ENCODE measurements at places on chromosomes 7 and 10.

DNA sequence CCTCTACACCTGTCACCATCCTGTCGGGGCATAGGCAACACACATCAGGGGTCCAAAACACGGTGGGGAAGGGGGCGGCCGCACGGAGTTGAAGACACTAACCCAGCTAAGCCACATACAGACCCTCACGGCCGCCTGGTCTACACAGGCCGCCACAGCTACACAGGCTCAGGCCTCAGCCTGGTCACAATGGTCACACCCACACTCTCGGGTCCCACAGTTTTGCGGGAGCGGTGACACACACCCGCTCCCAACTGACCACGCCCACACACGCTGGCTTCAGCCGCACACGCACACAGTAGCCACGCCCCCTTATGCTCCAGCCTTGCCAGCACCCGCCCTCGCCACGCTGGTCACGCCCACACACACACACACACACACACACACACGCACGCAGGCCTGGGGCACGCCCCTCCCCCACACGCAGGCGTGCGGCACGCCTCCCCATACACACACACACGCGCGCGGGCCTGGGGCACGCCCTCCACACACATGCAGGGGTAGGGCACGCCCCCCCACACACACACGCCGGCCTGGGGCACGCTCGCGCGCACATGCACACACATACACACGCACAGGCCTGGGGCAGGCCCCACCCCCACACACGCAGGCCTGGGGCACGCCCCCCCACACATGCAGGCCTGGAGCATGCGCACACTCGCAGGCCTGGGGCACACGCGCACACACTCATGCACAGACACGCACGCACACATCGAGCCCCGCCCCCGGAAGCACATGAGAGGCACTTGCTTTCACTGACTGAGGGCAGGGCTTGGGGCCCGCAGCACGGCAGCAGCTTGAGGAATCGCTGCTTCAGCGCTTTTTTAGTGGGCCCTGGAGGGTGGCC is 12.3 kb upstream of the OGA start:
- DNase-seq, result peak; percentile 92

GRCh38 chr7:13872709-13873108 is 116.8 kb downstream of the ETV1 start:
- no peak for DNase-seq

DNA sequence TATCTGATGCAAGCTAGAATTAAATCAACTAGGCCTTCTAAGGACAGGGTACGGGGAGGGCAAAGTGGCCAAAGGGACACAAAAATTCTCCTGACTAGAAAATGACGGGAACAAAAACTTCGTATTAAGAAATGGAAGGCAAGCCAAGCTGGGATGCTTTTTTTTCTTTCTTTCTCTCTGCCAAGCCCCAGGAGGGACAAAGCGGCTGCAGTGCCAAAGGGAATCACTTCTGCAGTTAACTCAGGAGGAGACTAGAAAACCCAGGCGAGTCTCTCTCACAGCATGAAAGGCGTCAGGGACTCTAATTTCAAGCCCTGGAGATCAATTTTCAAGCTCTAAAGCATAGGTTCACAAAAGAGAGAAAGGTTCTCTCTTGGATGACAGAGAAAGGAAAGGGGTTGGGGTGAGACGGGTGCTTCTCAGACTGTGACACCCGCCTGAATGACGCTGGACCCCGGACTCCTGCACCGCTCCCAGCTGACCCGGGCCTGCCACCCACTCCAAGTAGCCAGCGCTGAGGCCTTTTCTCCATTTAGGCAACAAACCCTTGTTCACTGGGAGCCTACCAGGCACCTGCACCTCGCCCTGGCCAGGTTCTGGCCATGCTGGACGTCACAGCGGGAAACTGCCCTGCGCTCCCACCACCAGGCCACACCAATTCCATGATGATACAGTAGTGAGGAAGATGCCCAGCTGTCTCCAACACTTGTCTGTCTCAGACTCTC is 56.5 kb downstream of the KIAA1549 start:
- no peak for DNase-seq

DNA sequence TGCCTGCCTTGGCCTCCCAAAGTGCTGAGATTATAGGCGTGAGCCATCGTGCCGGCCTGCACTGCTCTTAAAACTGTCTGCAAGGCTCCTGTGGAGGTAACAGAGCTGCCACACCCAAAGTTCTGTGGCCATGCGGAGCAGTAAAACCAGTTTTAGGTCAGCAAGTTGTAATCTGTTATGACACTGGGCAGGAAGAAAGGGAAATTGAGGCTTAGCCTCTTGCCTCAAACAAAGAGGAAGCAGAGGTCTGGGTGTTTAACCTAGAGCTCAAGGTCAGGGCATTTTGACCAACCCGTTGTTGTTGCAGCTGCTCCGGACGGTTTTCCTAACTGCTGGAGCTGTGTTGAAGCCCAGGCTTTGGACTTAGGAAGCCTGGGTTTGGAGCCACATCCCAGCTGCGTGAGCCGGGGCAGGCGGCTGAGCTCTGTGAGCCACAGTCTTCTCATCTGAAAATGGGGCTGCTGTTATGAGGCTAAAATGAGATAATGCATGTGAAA is 7.4 kb upstream of the RRP12 start:
- peak; percentile 76 for DNase-seq

DNA sequence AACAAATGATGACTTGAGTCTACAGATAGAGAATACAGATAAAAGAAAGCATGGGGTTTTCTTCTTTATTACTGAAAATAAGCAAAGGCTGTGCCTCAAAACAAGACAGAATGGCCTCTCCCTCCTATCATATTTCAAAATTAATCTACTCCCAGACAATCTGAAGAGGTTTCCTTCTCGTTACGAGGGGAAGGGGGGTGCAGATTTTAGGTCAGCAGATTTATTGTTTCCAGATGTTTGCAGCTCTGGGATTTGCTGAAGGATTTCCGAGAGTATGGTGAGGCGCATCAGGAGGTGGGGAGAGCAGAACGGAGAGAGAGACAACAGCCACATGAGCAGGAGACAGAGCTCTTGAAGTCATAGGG is 89.8 kb downstream of the KIAA1549 start:
- DNase-seq, result no peak

GRCh38 chr7:108030516-108030915 is 27.6 kb upstream of the LAMB1 start:
- DNase-seq, result no peak

GRCh38 chr10:9634466-9634865 is 1383.2 kb upstream of the CELF2 start:
- DNase-seq, result no peak

DNA sequence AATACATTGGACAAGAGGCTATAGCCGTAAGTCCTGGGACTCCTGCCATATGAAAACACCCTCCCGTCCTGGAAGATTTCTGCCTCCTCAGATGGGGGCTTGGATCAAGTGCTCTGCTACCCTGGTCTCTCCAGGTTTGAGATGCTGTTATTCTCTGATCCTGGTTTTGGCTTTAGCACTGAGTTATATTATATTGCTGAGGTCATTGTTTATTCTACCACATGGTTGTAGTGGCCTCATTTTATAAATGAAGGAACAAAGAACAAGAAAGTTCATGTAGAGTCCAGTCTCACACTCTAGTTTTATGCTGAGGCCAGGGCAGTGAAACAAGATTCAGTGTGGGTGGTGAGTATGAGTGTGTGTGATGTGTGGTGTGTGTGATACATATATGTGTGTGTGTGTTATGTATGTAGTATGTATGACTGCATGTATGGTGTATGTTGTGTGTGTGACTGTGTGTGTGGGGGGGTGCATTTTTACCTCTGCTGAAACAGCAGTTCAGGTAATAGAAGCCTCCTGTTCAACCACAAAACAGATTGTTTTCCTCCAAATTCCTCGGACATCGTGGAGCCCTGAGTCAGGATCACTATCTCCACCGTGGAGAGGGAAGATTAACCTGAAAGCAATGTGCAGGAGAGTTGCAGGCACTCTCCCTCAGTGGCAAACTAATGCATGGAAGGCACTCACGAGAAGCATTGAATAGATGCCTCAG is 80.7 kb downstream of the C7orf25 start:
- no peak for DNase-seq

GRCh38 chr7:129017264-129017663 is 37.6 kb downstream of the TNPO3 start:
- DNase-seq, result no peak

GRCh38 chr7:148863324-148863723 is 20.8 kb downstream of the EZH2 start:
- DNase-seq, result no peak

DNA sequence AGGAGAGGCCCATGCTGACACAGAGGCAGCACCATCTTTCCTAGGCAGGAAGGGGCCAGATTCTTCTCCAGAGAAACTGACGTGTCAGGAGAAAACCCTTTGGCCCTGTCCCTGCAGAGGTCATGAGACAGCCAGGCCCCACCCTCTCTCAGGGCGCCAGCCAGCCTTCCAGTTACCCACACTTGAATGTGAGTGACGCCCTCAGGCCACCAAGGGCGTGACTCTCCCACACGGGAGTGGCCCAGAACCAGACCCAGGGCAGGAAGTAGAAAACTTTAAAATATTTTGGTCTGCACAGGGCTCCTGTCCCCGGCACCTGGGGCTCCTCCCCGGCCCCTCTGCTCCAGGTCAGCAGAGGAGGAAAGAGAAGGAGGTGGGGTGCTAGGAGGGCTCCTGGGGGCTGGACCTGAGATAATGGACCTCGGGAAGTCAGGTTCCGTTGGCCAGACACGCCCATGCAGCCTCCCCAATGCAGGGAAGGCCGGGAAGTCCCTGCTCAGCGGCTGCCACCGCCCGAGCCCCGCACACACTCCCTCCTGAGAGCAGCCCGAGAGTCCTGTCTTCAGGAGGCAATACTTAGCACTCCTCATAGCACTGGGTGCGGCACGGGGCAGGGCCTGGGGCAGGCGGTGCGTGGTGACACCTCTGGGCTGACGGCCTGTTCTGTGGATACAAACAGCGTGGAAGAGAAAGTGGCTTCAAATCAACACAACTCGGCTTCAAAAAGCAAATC is 67.0 kb upstream of the CFAP46 start:
- DNase-seq, result peak; percentile 82

DNA sequence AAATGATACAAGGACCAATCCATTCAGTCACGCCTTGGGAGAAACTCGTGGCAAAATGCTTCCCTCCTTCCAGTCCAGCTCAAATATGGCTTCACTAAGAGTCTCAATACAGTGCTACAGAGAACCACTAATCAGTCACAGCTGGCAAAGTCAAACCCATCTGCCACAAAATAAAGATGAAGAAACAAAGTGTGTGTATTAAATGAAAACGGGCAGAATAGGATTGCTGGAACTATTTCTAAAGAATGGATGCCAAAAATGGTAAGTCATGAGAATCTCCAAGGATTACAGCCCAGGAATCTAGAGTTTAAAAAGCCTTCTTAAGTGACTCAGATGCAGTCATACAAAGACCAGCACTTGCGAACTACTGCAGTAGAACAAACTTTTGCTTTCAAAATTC is 61.9 kb downstream of the CACUL1 start:
- DNase-seq, result no peak

DNA sequence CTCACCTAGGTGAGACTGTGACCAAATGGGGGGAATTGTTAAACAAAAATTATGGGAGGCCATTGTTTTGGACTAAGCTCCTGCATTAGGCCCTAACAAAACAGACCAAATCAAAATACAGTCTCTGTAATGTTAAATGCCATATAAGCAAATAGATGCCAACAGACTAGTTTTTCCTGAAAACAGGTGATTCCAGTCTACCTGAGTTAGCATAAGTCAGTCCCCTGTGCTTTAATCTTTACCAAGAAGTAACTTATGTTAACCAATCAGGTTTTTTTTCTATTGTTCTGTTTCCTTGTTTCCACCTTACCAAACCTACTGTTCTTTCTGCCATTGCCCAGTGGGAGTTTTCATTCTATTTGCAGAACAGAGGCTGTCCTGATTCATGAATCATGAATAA is 48.0 kb downstream of the PDZD8 start:
- DNase-seq, result no peak

DNA sequence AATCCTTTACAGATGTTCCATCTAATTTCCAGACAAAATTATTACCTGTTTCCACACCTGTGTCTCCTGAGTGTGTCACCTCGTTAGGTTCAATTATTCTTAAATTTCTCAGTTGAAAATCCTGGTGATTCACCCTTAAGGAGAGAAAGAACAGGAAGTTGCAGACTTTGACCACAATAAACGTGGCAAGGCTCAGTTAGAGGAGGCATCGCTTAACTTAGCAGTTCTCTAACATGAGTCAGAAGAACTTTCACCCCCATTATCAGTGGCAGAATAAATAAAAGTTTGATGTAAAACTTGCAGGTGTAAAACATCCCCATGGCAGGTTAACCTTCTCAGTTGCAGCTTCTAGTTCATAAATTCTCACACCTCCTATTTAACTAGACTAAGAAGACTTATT is 8.3 kb downstream of the XPNPEP1 start:
- DNase-seq, result no peak

DNA sequence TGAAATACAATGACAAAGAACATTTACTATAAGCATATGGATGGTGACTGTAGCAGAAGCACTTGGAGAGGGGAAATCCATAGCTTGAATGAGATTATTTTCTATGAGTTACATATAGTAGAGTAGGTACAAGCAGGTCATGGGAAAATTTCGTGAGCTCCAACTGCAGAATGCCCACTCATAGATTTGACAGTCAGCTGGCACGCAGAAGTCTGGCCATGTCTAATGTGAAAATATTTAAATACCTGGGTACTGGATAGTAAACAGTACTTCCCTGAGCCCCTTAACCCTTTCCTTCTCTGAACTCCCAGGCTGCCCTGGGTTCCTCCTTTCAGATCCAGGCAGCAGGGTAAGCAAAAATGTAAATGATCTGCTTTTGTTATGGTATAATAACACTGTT is 209.7 kb downstream of the OTUD1 start:
- DNase-seq, result no peak

- peak; percentile 84 for DNase-seq
Observed at GRCh38 chr10:103244666-103245271, 918 bp upstream of the RPEL1 start.

GRCh38 chr7:11082552-11083213 is 109.0 kb downstream of the PHF14 start:
- no peak for DNase-seq

DNA sequence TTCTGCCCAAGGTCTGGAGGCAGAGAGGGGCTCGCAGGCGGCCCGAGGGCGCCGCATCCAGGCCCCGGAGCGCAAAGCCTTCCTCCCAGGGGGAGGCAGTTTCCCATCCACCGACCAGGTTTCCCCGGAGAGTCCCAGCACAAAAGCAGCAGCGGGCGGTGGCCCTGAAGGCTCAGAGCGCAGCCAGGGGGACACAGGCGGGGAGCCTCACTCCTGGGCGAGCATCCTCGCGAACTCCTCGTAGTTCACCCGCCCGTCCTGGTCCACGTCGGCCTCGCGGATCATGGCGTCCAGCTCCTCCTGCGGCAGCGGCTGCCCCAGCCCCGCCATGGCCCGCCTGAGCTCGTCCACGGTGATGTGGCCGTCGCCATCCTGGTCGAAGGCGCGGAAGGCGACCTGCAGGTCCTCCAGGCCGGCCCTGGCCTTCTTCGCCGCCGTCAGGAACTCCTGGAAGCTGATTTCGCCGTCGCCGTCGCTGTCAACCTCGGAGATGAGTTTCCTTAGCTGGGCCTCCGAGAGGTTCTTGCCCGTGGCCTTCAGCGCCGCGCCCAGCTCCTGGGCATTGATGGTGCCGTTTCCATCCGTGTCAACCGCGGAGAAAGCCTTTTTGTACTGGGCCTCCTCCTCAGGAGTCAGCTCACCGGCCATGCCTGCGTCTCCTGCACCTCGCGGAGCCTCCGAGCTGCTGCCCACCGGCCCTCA is 428 bp downstream of the CALML5 start:
- DNase-seq, result no peak

- no peak for DNase-seq
Observed at GRCh38 chr10:94264085-94264484, 98.7 kb downstream of the NOC3L start.

- DNase-seq, result no peak
Observed at GRCh38 chr7:99392046-99392445, 16.4 kb downstream of the PDAP1 start.

- DNase-seq, result no peak
Observed at GRCh38 chr10:51014680-51015389, 59.5 kb upstream of the PRKG1 start.

GRCh38 chr10:8070440-8070839 is 16.0 kb downstream of the GATA3 start:
- DNase-seq, result no peak

All from ureter (tissue), 1 donor.